ENCODE measurements at places on chromosomes 2 and 18. TPM values are rescaled to one million over a fixed set of nuclear protein-coding genes. Genes with fewer than 3 reads are reported as not detected.
A peak's percentile ranks its signal among the peaks of the same experiment; 100 is the strongest.

DNA sequence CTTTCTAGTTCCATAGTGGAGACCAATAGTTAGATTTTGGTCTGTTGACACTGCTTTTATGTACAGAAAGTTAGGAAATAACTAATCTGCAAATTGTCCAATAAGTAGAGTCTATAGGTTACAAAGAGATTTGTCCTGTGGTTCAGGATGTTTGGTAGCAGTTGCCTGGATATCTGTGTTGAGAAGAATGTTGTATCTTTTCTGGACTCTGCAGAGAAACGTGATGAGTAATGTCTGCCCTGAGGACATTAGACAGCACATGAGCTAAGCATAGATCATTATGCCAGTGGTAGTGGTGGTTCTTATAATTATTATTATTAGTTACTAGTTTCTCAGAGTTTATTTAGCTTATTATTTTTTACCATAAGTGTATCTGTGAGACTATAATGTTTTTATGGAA, 65.8 kb downstream of the ANKRD62 start:
- peak; percentile 54 for DNase-seq

DNA sequence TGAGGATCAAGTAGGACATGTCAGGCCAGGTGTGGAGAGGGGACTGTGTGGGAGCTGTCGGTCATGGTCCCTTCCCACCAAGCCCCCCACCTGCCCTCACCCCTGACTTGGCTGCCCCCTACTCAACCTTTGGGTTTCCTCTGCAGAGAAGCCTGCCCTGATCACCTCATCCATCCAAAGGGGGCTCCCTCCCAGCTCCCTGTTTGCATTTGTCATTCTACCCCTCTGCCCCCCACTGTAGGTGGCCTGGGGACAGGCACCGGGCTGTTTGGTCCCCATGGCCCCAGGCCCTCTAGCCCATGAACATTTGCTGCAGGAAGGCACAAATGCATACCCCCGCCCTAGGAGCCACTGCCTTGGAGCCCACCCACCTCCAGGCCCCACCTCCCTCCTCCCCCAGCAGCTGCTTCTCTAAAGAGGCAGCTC, 115.0 kb downstream of the SMAD7 start:
- no peak for DNase-seq

DNA sequence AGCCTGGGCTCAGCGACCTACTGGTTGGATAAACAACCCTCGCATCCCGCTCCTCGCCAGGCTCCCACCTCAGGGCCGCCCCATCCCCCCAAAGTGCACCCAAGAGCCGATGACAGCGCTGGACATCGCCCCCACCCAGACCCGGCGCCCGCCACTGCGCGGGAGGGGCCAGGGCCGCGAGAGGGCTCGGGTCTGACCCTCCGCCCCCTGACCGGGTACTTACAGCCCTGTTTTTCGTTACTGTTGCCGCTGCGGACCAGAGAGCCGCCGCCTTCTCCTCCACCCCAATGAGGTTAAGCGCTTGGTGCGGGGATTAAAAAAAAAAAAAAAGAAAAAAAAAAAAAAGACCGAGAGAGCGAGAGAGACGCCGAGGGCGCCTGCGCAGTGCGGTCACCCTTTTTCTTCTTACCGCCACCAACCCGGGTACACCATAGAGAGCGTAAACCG, at the start of gene CLASP1:
Gene CLASP1, minus strand, starts transcription at position 314 of the 447 bp plus-strand sequence. CDS start 43,567 bp downstream, outside the sequence.
- no peak for DNase-seq

- DNase-seq = no peak
Observed at GRCh38 chr18:76691800-76692199, 130.6 kb upstream of the ZNF236 start.

GRCh38 chr2:29749041-29749440, 172.3 kb downstream of the ALK start:
- DNase-seq = peak; percentile 30

DNA sequence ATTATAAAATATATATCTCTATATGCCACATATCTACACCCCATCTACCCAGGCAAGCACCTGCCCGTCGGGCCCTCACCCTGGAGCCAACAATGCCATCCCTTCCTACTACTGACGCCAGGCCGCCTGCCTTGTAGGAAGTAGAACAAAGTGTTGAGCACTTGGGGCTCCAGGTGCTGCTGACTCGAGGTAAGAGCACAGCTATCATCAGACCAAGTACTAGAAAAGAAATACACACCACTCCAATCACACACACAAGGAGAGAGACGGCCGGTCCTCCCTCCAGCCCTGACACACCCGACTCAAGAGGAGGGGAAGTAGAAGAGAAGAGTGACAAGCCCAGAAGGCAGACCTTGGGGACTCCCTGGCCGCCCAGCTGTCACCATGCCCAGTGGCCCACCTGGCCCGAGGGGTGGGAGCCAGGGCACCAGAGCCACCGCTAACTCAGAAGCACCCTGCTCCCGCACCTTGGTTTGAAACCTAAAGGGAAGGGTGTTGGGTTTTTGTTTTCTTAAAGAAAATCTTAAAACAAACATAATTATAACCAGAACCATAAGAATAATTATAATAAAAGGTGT, 64.0 kb upstream of the POMC start:
- no peak for DNase-seq

GRCh38 chr2:37642907-37643729, 28.3 kb downstream of the CDC42EP3 start:
- no peak for DNase-seq

DNA sequence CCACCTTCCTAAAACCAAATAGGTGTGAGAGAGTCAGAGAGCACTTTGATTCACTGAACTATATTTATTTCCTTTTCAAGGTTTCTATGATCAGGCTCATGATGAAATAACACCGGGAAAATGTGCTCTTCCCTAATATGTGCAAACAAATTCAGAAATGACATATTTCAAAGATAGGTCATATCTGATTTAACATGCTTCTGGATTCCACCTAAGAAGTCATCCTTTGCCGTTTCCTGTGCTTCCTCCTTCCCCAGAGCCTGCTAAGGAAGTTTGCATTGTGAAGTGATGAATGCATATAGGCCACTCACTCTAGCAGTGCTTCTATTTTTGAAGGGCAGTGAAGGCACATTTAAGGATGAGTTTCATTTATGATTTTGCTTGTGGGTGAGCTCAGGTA, 327.6 kb downstream of the TDRD15 start:
- DNase-seq = peak; percentile 20

DNA sequence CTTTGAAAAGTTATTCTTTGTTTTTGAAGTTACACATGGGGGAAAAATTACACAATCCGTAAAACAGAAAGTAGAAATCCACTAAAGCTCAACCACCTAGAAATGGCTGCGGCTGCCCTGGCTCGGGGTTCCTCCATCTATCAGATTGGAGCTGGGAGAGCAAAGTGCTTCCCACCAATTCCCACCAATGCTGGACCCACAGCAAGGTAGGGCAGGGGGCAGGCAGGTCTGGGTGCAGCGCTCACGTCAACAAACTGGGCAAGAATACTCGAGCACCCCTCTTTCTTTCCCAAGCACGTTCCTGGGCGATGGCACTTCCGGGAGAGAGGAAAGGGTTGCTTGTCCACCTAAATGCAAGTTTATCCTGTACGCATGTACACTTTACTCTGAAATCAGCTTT, 217.6 kb downstream of the NDUFA10 start:
- no peak for DNase-seq

GRCh38 chr2:197045115-197045514, 118.6 kb upstream of the PGAP1 start:
- no peak for DNase-seq

GRCh38 chr2:34419856-34420255, 820.8 kb upstream of the FAM98A start:
- no peak for DNase-seq

DNA sequence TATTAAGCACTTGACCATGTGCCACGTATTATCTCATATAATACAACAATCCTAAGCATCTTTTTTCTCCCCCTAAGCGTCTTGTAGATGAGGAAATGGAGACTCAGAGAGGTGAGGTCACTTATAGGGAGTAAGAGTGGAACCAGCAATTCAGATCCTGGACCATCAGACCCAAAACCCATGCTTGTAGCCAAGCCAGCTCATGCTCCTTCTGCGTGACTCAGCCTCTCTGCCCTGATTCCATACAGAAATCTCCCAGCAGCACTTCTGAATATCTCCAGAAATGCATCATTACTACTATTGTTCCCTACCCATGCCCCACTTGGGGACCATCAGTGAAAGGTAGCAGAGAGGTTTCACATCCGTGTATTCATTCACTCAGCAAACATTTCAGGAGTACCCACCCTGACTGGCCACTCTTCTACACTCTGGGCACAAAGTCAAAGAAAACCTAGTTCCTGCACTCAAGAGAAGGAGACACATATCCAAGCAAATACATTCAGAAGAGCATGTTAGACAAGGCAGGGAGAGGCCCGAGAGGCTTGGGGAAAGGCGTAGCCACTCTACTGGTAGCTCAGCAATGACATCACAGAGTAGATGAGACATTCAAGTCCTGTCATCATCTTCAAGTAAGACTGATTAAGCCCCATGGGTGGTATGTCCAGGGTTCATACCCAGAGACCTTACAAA, 141.9 kb downstream of the MTCL1 start:
- no peak for DNase-seq

DNA sequence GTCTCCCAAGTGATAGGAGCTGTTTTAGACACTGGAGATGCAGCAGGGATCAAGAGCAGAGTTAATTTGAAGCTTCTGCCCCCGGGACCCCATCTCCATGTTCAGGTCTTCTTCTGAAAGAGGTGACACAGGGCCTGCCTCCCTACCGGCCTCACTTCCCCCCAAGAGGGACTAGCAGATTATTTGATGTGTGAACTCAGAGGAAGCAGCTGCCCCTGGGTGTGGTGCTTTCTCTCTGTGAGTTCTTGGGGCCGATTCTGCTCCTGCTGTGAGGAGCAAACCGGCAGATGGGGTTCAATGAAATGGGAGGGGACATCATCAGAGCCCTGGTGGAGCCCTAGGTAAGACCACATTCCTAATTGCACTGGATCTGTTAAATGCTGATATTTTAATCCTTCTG, 193.4 kb downstream of the FBXO15 start:
- no peak for DNase-seq

DNA sequence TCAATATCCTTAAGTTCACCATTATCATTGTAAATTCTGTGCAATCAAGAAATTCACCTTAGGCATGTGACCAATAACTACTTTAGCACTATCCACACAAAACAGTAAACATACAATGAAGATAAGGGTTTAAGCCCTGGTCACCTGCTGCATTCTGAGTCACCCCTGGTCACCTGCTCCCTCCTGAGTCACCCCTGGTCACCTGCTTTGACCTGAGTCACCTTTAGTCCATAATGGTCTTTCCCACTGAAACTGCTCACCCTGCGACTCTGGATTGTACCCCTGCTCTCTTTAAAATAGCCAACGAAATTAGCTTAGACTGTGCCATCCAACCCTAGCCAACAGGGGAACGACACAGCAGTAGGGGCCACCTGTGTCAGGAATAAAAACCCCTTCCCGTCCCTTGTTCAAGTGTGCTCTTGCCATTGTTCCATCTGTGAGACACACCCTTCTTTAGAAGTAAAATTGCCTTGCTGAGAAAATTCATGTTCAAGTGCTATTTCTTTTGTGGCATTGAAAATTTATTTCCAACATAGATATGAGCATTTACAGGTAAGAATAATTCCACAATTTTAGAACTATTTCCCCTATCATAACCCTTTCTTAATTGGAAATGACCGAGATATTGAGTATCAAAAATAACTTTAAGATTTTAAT, 902.8 kb downstream of the DSC3 start:
- no peak for DNase-seq

- peak; percentile 45 for DNase-seq
Observed at GRCh38 chr2:59066787-59067399, 825.8 kb upstream of the FANCL start.

DNA sequence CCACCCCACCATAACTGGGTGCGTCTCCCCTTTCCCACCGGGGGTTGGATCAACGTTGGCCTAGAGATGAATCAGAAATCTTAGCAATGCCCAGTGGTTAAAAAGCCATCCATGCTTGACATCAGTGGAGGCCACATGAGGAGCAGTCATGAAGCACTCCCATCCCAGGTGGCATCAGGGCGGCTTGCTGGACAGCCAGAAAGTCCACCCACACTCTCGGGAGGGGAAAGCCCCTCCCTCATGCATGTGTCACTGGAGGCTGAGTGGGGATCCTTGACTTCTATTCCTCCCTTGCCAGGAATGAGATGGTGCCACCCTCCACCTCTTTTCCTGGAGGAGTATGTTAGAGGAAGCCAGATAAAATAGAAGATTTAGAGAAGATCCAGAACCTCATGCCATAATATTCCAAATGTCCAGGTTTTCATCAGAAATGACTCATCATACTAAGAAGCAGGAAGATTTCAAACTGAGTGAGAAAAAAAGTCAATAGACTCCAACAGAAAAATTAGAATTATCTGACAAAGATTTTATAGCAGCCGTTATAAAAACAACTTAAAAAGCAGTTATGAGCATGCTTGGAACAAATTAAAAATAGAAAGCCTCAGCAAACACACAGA, 507.1 kb upstream of the ID2 start:
- no peak for DNase-seq

DNA sequence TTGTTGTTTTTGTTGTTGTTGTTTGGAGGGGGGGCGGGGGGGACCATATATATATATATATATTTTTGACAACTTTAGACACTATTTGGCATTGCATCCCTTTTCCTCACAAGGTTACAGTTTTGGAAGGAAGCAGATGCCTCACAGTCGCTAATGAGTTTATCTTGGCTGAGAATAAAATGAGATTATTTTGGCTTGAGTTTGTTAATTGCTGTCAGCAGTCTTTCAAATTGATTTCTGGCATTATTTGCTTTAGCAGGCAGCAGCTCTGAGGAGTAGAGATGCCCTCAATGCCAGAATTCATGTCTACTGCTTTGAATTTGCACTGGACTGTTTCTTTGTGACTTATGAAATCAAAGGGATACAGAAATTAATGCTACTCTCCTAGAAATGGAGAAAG, 595.2 kb upstream of the HNMT start:
- no peak for DNase-seq

- DNase-seq = no peak
Observed at GRCh38 chr2:154133823-154134222, 262.1 kb downstream of the GALNT13 start.

- DNase-seq = no peak
Observed at GRCh38 chr2:19762142-19762541, 139.6 kb downstream of the TTC32 start.

Gene LYPD6B
- total RNA-seq = 8.0 TPM

Gene MOGAT1
- not detected for total RNA-seq

Gene PLB1
- 0.83 TPM for total RNA-seq

Gene RTTN
- 16.2 TPM for total RNA-seq

Gene LIMS4
- 0.24 TPM for total RNA-seq

Gene COL5A2
- 34.9 TPM for total RNA-seq

Gene WNT10A
- 0.12 TPM for total RNA-seq

Gene GALR1
- total RNA-seq = not detected

Gene MARS2
- total RNA-seq = 7.7 TPM

Gene OR6B2
- total RNA-seq = not detected

Gene SLC4A3
- 2.3 TPM for total RNA-seq

Gene SCN3A
- 0.98 TPM for total RNA-seq

All from Daoy (cell line).